LHCN-M2 (cell line): ENCODE measurements at places on chromosomes 2 and 18.

DNA sequence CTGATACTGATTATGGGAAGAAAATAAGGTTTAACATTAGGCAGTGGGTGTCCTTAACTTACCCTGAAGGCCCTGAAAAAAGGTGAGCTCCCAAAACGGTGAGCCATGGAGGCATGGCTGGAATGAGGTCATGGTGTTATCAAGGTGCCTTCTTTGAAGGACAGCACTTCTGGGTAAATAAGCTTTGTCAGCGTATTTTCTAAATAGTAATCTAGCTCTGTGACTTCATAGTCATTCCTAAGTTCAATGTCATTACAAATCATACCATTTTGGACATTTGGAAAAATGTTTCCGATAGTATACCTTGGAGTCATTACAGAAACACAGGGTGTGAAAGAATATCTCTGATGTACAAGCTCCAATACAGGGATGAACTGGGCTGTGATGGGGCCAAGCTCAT, 35.2 kb upstream of the CNGA3 start:
- DNase-seq, result no peak

- DNase-seq, result no peak
Measured at GRCh38 chr2:73776381-73776780, 3.5 kb downstream of the DUSP11 start.

DNA sequence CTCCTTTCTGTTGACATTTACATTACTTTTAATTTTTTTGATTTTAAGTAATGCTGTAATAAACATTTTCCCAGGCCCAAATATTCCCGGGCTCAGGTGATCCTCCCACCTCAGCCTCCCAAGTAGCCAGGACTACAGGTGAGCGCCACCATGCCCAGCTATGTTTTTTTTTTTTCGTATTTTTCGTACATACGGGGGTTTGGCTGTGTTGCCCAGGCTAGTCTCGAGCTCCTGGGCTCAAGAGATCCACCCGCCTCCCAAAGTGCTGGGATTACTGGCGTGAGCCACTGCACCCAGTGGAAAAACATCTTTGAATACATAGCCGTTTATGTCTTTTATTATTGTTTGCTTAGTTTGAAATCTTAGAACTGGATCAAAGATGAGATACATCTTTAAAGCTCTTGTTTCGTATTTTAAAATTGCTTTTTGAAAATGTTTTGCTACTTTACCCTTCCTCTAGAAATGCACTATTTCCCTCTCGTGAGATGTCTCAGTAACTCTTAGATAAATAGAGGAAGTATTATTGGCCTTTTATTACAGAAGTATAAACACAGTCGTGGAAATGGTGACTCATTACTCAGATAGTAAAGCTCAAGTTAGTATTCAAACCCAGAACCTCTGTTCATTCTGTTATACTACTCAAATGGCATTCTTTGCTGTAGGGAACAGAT, 2.4 kb downstream of the SMCHD1 start:
- peak; percentile 74 for DNase-seq

DNA sequence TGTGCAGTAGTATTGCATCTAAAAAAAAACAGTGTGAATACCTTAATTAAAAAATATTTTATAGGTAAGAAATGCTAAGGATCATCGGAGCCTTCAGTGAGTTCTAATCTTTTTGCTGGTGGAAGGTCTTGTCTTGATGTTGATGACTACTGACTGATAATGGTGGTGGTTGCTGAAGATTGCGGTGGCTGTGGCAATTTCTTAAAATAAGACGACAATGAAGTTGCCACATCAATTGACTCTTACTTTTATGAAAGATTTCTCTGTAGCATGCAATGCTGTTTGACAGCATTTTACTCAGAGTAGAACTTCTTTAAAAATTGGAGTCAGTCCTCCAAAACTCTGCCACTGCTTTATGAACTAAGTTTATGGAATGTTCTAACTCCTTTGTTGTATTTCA, 36.2 kb downstream of the GLS start:
- no peak for DNase-seq

- peak; percentile 26 for DNase-seq
Measured at GRCh38 chr2:16861111-16861510, 195.5 kb upstream of the CYRIA start.

DNA sequence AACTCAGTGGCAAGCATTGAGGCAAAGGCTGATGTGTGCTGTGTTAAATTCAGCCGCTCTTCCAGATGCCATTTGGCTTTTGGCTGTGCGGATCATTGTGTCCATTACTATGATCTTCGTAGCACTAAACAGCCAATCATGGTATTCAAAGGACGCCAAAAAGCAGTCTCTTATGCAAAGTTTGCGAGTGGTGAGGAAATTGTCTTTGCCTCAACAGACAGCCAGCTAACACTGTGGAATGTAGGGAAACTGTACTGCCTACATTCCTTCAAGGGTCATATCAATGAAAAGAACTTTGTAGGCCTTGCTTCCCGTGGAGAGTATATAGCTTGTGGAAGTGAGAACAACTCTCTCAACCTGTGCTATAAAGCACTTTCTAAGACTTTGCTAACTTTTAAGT, 195.5 kb upstream of the RAB12 start:
- DNase-seq, result no peak
